ENCODE measurements at places on chromosomes 5 and 9. TPM values are rescaled to one million over a fixed set of nuclear protein-coding genes. Genes with fewer than 3 reads are reported as not detected.

TPPP gene
- total RNA-seq: 5.3 TPM

NR3C1 gene
- total RNA-seq: 48.3 TPM

HTR4 gene
- not detected for total RNA-seq

GPR150 gene
- total RNA-seq: 0.08 TPM

ANKRD34B gene
- not detected for total RNA-seq

SOHLH1 gene
- total RNA-seq: not detected

PLCXD3 gene
- 0.48 TPM for total RNA-seq

CYSRT1 gene
- total RNA-seq: 4.2 TPM

SLCO6A1 gene
- not detected for total RNA-seq

BAAT gene
- 0.48 TPM for total RNA-seq

SAPCD2 gene
- 29.3 TPM for total RNA-seq

RAB3C gene
- not detected for total RNA-seq

PTGS1 gene
- total RNA-seq: 1.3 TPM

All from A549 treated with DMSO at 1 μM for 4 hours (cell line).